GF-D8 (cell line): ENCODE measurements at places on chromosomes 7 and 10.

- DNase-seq = no peak
Observed at GRCh38 chr10:113960617-113961181, 83.0 kb upstream of the ADRB1 start.

DNA sequence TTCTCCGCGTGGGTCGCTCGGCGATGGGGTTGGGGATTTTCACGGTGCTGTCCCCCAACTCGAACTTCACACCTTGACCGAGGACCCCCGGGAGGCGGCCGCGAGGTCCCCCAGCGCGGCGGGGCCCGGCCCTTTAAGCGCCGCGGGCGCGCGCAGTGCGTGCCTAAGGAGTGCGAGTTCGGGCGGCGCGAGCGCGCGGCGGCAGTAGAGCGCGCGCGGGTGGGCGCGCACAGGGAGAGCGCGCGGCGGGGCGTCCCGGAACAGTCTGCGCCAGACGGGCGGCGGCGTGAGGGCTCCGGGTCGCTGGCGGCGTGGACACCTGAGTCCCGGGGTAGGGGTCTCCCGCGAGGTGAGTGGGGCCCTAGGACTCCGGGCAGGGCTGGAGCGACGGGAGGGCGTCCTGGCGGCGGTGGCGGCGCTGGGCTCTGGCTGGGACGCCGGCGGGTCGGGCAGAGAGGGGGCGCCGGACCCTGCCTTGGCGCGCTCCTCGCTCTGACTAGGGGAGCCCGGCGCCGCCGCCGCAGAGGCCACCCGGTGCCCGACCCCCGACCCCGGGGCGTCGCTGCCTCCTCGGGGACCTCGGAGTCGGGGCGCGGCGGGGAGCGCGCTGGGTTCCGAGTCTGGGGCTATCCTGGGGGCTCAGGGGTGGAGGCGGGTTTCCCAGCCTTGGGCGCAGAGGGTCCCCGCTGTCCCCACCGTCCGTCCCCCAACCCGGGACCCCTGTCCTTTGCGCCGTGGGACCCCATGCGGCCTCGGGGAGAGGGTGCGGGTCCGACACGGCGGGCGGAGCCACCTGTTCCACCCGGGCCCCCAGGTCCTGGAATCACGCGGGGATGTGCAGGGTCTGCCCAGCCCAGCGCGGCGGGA is at the start of gene PROSER2:
Gene PROSER2 (plus strand): TSS at position 235 of the 867 bp plus-strand sequence. CDS start 28,722 bp downstream, outside the sequence.
- no peak for DNase-seq

DNA sequence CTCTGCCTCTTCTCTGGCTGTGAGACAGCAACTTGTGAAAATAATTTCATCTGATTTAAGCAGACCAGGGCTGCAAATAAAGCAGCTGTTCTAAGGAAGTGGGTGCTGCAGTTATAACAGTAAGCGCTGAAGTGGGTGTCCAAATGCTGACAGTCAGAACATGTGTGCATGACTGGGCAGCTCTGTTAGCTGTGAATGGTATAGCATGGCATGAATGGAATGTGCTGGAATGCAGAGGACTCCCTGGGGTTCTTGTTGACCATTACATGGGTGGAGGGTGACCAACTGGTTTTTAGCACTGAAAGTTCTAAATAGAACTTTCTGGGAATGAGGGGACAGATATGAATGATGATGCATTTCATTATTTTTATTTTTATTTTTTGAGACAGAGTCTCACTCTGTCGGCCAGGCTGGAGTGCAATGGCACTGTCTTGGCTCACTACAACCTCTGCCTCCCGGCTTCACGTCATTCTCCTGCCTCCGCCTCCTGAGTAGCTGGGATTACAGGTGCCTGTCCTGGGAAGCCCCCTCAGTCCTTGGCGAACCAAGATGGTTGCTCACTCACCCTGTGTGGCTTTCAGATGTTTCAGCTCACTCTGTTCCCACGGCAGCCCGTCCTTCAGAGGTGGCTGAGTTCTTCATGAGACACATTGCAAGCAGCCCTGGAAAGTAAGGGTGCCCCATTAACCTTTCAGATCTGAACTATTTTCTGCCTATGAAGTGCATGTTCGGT is 319.8 kb upstream of the PHYHIPL start:
- DNase-seq = no peak

GRCh38 chr7:16986755-16987154 is 105.0 kb upstream of the AGR3 start:
- DNase-seq = no peak

- DNase-seq = peak; percentile 16
Observed at GRCh38 chr7:36286226-36286625, 103.4 kb upstream of the ANLN start.

DNA sequence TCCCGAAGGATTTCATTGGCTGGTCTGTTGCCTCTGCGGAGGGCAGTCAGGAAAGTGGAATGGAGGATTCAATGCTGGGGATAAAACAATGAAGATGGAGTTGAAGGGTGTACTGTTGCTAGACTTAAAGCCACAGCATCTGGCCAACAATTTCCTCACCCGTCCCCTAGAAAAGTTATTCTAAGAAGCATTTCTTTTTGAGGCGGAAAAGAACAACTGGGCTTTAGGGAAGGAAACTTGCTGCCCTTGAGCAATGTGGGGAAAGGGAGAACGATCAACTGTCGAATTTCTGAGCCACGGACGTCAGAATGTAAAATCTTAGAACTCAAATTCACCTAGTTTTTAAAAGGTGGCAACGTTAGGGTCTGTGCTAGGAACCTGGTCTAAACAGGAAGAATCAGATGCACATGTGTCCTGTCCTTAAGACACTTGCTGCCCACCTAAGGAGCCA is 664 bp downstream of the FMC1 start:
- no peak for DNase-seq

GRCh38 chr10:72462261-72462660 is 107.5 kb upstream of the DNAJB12 start:
- no peak for DNase-seq

DNA sequence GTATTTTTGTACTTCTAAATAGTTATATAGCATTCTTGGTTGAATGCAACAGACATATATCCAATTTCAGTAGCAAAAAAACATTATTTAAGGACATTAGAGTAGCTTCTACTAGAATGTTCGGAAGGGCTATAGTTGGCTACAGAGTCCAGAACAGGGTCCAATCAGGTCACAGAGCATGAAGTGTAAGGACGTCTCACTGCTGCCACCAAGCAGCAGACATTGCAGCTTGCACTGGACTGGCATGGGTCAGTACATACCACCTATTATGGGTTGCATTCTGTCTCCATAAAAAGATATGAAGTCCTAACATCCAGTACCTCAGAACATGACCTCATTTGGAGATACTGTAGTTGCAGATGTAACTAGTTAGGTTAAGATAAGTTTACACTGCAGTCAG is 87.3 kb downstream of the LHFPL3 start:
- DNase-seq = no peak

DNA sequence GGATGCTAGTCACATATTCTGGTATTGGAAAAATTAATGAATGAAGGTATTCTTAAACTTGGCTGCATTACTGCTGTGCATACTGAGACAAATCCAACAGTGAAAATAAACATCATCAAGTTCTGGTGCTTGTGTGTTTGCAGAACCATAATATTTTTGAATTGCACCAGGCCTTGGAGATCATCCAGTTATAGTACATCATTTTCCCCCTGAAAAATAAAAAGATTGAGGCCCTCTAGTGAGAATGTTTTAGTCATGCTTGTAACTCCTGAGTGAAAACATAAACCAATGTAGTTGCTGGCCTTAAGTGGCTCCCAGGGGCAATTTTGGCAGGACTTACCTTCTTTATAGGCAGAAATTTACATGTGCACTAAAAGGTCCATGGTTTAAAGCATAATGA is 218.8 kb upstream of the TMEM229A start:
- no peak for DNase-seq

GRCh38 chr10:44424298-44424697 is 39.4 kb upstream of the CXCL12 start:
- no peak for DNase-seq

GRCh38 chr10:77927402-77928246 is 1.1 kb upstream of the DLG5 start:
- no peak for DNase-seq

DNA sequence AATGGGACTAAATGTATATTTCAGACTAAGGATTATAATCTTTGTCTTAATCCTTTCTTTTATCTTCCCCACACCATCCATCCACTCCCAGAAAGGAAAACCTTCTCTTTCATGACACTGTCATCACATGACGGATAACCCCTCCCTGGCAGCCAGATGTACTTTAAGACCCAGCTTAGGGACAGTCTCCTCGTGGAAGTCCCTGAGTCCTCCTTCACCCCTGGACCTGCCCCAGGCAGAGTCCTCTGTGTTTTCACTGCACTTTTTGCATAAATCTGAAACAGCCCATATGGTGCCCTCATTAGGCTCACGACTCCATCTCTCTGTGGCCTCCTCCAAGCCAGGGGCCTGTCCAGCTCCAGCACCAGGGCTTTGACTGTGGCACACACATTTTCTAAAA is 16.0 kb downstream of the NRAP start:
- DNase-seq = no peak

- no peak for DNase-seq
Observed at GRCh38 chr7:137354396-137354795, 10.9 kb upstream of the PTN start.

GRCh38 chr7:112366886-112367285 is 83.4 kb upstream of the IFRD1 start:
- DNase-seq = no peak

GRCh38 chr10:86752311-86752710 is 4.1 kb upstream of the BMPR1A start:
- no peak for DNase-seq

DNA sequence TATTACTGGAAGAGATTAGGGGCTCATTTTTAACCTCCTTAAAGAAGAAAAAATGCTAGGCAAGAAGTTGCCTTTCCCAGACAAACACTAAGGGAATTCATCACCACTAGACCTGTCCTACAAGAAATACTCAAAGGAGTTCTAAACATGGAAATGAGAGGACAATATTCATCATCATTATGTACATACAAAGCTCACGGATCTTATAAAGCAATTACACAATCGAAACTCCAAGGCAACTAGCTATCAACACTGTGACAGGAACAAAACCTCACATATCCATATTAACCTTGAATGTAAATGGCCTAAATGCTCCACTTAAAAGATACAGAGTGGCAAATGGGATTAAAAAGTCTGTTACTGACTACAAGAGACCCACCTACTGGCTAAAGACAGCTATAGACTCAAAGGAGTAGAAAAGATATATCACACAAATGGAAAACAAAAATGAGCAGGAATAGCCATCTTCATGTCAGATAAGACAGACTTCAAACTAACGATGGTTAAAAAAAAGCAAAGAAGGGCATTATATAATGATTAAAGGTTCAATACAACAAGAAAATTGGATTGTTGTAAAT is 246.6 kb downstream of the ADRA2A start:
- no peak for DNase-seq

- no peak for DNase-seq
Observed at GRCh38 chr7:25207887-25208286, 20.4 kb downstream of the NPVF start.

DNA sequence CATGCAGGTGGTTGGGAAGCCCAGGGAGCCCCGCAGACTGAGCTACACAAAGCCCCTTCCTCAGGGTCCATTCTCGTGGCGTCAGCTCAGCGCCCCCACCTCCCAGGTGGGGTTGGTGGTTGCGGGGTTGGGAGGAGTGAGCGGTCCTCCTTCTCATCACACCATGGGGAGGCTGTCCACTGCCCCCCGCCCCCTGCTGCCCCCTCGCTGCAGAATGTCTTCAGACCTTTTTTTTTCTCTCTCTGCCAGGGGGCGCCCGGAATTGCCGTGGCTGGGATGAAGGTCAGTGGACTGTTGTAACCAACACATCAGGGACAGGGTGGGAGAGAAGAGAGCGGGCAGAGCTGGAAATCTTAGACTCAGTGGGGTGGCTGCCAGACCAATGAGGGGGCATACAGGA is 116.3 kb downstream of the COL13A1 start:
- DNase-seq = no peak

GRCh38 chr7:84970670-84971069 is 216.2 kb downstream of the SEMA3D start:
- no peak for DNase-seq

DNA sequence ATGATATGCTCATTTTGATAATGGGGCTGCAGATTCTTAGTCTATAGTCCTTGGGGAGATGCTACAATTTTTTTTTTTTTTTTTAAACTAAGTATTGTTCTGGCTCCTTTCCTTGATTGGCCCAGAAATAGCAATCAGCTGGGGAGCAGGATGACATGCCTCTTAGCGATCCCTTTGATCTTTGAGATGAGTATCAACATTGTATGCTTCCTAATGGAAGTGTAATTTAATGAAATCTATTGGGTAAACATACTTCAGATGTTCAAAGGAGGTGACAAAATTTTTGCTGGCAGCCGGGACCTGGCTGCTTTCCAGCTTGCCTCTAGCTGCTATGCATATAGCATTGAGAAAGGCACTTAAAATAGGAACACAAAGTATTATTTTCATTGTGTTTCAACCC is 43.5 kb downstream of the VTI1A start:
- no peak for DNase-seq

DNA sequence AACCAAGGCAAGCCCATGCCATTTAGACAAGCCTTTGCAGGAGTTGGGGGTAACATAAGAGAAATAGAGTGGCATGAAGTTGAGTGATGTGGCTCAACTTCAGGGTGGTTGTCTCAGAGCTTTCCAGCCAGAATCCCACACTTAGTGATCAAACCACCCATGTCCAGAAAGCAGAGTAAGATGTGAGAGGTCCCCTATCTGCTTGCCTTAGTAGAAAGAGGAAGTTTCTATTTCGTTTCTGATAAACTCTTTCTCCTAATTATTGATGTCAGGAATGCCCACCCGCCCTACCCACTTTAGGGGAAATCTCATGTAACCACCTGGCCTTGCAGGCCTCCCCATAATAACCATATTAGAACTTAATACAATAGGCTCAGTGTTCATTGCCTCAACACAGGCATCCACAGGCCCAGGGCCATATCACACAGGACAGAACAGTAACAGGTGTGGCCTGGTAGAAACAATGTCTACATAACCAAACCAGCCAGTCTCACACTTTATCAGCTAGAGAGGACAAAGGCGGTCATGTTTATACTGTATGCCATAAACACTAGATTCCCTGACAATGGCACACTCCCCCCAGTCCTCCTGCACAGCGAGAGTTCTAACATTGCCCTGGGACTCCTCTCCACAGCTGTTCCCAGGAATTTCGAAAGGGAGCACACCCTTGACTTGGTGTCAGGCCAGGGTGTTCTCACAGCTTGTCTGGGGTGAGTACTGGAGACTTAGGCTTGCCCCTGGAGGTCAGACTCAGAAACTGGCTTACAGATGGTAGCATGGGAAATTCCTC is 364.4 kb downstream of the CXCL12 start:
- DNase-seq = no peak

GRCh38 chr10:22635650-22636049 is 78.7 kb downstream of the PIP4K2A start:
- no peak for DNase-seq

- DNase-seq = no peak
Observed at GRCh38 chr7:36957620-36958019, 233.3 kb upstream of the AOAH start.

GRCh38 chr10:101972761-101973160 is 83.2 kb downstream of the ARMH3 start:
- DNase-seq = no peak

GRCh38 chr10:13113544-13113943 is 13.6 kb downstream of the OPTN start:
- DNase-seq = no peak

GRCh38 chr10:11874568-11875493 is 51.7 kb downstream of the PROSER2 start:
- no peak for DNase-seq

- no peak for DNase-seq
Observed at GRCh38 chr7:32453341-32454011, 36.7 kb downstream of the LSM5 start.
